ENCODE measurements at places on chromosomes 1 and 21.

GRCh38 chr1:231188072-231188471, 26.2 kb downstream of the TRIM67 start:
- no peak for DNase-seq

DNA sequence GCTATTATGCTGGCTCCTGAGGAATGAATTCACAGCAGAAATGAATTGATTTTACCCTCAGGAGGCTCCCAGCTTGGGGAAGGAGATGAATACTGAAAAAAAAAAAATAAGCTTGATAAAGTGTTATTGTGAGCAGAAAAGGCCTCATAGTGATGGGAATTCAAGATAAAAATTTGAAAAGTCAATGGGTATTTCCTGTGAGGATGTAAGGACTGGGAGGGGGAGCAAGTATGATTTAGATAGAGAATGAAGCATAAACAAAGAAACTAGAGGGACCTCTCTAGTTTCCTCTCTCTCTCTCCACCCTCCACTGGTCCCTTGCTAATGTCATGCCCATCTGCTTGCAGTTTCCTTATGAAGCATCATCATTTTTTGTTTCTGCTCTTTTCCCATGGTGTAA, 439.0 kb upstream of the PLXNA2 start:
- no peak for DNase-seq

DNA sequence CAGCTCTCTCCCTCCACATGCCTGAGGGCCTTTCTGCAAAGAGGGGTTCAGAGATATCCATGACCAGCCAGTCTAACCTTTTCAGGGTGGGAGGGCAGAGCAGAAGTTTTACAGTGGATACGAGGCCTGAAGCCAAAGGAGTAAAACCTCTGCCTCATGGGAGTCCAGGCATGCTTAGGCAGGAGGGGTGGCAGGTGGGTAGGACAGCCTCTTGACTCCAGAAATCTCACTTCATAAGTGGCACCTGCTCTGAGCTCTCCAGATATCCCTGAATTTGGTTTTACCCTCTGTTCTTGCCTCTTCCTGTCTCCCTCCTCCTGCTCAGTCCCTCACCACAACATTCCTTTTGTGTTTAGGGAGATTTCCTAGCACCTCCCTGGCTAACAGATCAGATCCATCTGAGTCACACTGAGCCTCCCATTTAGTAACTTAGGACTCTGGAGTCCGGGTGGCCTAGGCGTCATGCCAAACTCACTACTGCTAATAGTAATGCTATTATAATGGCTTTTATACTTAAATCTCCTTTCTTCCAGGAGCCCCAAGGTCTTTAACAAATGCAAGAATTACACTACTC, 201.0 kb downstream of the HS2ST1 start:
- no peak for DNase-seq

DNA sequence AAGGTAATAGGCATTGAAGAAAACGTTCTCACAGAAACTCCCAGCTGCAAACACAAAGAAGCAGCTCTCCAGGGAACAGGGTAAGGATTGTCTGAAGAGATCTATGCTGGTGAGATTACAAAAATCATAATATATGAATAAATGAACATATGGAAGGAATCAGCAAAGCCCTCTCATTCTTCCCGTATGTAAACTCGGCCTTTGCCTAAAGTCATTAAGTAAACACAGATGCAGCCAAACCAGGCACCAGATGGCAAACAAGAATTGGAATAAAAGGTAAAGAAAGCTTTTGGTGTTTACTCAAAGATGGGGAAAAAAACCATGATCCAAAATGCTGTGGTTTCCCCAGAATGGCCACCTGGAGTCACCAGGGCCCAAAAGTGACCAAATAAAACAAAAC, 76.6 kb upstream of the HOOK1 start:
- DNase-seq = no peak

GRCh38 chr1:159318784-159319551, 16.8 kb downstream of the FCER1A start:
- DNase-seq = no peak

DNA sequence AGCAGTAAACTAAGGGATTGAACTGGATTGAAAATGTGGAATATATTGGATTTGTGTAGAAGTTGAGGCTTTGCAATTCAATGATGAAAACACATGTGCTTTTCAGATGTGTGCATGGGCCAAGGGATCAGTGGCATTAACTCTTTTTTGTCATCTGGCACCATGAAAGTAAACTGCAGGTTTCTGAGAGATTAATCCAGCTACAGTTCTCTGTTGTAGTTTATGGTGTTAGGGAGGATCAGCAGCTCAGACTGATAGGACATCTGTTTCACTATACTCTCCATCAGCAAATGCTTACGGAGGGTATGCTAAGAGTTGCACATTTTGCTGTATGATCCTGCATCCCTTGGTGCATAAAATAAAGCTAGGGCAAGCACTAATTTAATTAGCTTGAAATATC, 82.6 kb downstream of the C1orf21 start:
- no peak for DNase-seq

DNA sequence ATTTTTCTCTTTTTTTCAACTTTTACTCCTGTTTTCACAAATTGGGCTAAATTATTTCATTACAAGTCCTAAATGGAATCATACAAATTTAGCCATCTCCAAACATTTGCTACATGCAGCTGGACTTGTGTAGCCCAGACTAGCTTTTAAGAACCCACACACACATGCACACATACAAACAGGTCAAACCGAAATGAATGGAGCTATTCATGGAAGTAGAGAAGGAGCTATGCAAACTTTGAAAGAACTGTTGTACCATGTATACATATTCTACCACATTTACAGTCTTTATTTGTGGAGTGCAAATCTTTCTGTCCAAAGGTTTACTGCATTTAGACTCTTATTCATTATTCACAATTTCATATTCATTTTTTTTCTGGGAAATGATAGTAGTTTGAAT, 189.1 kb upstream of the RNPC3 start:
- no peak for DNase-seq

- no peak for DNase-seq
These were observed 178.8 kb upstream of the VAMP3 start for GRCh38 chr1:7592120-7592798.

GRCh38 chr1:207069858-207070506, 16.9 kb downstream of the PFKFB2 start:
- DNase-seq = no peak

DNA sequence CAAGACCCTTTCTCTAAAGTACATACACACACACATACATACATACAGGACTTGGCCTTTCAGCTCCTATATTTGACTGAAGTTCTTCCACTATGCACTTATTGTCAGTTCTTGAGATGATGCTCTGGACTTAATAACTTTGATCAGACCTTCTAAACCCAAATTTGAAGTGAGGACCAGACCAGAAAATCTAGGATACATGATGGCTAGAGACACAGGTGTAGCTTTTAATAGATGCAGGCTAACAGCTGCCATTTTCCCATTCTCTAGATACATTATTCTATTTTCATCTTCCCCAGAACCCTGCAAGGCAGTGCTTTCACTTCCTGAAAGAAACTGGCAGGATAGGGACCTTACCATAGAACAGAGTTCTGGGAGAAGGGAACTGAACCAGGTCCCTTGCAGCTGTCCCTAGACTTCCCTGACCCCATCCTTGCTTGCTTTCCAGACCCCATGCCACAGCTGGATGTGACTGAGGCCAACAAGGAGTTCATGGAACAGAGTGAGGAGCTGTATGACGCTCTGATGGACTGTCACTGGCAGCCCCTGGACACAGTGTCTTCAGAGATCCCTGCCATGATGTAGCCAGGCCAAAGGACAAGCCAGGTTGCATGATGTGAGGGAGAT, 14.9 kb upstream of the RAB42 start:
- DNase-seq = peak; percentile 41

DNA sequence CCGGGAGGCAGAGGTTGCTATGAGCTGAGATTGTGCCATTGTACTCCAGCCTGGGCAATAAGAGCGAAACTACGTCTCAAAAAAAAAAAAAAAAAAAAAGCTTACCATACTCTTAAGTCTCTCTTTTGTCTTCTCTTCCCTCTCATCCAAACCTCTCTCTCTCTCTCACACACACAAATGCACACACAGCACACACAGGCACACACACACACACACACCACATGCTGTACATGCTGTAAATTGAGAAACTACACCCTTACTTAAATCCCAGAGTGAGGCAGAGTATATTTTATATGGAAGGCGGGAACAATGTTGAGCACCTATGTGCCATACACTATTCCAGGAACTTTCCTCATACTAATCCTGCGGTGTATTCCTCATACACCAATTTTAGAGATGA, 6.5 kb downstream of the MCOLN3 start:
- no peak for DNase-seq

DNA sequence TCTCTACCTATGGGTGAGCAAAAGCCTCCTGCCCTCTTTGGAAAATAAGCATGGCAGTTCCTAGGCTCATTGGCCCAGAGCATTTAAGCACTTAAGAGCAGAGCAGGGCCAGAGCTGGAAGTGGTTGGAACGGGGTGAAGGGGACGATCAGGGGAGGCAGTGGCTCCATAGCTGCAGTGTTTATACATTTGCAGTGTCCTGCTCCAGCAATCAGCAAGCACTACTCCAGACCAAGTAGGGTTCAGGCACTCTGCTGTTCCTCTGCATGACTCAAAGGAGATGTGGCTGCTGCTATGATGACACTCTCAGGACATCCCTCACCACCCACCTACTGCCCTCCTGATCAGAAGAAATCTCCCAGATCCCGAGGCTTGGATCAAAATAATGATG, 55.0 kb downstream of the TRABD2B start:
- no peak for DNase-seq

GRCh38 chr1:36306210-36306901, at the start of gene SH3D21:
Gene SH3D21 (plus strand): TSS chr1:36306368. CDS start chr1:36306421, 53 bp downstream.
- peak; percentile 50 for DNase-seq

- peak; percentile 24 for DNase-seq
These were observed 838.2 kb upstream of the B3GALT2 start for GRCh38 chr1:194024659-194025058.

DNA sequence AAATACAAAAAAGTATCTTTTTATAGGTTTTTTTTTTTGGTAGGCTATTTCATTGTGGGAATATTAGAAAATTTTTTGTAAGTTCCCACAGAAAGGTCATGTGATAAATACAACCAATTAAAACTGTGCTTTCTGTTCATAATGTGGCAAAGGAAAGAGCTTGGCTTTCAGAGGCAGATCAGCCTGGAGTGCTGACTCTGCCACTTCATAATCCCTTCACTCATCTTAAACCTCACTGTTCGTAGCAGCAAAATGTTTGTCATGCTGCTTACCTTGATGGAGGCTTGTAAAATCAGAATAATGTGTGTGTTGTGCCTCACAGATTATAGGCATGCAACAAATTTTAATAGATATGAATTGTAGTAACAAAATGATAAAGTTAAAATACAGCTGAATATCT, 176.8 kb downstream of the ZP4 start:
- no peak for DNase-seq

GRCh38 chr1:117615474-117615873, 9.6 kb downstream of the TENT5C start:
- no peak for DNase-seq

DNA sequence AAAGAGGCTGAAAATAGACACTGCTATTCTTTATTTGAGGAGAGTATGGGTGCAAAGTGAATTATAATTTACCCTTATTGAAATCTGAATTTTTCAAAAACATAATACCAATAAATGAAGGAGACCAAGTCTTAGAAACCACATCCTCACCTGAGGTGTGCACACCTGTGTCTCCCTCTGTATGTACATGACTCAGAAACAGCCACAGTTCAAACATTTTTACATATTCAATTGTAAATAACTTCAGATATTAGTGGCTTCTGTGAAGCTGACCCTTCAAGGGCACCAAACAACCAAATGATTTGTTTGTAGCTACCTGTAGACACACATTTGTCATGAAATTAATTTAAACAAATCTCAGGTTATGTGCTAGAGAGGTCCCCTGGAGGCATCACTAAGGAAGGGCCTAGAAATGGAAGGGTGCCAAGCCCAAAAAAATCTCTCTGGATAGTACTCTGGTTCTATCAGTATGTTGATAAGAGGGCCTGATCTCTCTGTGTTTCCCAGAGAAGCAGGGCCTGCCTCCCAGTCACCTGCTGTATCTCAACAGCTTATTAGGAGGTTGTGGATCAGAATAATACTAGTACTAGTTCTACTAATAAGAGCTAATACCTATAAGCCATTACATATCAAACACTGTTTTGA, 28.1 kb downstream of the ERI3 start:
- DNase-seq = no peak

DNA sequence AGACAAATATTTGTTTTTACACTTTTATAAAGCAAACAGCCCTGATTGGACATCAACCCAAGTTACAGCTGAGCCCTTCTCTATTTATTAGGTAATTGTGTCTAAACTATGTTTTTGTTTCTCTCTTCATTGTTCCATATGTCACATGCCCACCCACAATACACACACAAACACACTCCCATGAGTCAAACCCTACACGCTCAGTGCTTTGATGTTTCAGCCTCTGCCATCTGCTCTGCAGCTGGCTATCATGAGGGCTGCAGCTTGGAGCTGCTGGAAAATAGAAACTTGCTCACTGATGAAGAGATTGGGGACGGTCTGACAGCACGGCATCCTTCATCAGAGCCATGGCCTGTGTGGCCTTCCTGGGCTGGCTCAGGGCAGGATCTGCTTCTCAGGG, 41.7 kb downstream of the PSMG1 start:
- no peak for DNase-seq

DNA sequence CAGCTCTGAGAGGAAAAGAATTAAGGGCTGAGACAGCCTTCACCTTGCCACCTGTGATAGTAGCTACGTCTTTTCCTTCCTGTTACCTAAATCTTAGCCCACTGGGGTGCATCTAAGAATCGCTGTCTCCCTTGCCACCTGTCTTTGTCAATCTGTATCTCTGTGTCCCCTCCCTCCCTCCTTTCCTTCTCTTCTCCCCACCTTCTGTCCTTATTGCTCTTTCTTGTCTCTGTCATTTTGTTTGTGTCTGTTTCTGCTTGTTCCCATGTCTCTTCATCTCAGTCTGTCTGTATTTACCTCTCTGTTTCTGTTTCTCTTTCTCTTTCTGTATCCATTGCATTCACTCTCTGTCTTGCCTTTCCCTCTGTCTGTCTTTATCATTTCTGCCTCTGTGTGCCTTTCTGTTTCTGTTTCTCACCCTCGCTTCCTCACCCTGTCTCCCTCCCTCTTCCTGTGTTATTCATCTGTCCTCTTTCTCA, 30.2 kb downstream of the SLC22A15 start:
- no peak for DNase-seq

DNA sequence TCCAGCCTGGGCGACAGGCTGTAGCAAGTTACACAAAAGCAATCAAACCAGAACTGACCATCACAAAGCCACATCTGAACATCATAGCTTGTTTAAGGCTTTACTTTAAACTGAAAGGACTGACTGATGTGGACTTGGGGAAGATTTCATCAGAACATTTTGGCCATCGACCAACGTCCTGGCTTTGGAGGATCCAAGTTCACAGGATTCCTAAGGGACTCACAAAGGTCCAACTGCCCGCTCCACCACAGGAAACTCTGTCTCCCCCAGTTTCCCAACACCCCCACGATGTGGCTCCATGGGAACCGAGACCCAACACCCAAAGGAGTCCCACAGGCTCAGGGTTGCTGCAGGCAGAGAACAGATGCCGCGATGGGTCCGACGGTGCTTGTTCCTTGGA, 9.3 kb downstream of the SSU72 start:
- no peak for DNase-seq
